ENCODE measurements at places on chromosomes 6 and 20.

DNA sequence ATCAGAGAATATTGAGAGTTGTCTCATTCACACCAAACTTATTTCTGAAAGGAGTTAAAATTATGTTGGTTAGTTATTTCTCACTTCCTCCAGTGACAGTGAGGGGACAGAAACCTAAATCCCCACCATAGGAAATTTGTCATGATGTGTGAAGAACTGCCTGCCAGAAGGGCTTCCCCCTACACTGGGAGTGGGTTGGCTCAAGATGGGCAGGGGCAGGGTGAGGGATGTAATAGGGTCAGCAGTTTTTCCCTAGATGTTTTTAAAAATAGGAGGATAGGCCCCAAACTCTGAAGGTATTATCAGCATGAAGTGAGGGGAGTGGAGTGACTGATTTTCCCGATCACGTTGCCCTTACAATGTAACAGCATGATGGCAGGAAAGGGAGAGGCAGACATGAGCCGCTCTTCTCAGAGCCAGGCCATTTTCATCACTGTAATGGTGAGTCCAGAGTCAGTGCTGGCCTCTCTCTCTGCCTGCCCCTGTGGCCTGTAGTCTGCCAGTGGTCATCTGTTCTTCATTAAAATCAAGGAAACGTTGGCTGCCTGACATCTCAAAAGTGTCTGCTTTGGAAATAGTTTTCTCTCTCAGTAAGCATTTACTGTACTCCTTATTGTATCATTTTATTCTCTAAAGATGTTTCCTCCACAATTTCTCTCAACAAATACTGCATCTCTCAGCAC lies 59.8 kb upstream of the SYNJ2 start:
- H3K27ac ChIP-seq: no peak overlapping the region
- no peaks in the 10 kb centered on the region for H3K4me1 ChIP-seq
- H3K27me3 ChIP-seq: no peaks in the 10 kb centered on the region
- no peak overlapping the region for H3K4me3 ChIP-seq
- no peak for DNase-seq
- H3K36me3 ChIP-seq: peaks cover 94% of the 10 kb centered on the region

DNA sequence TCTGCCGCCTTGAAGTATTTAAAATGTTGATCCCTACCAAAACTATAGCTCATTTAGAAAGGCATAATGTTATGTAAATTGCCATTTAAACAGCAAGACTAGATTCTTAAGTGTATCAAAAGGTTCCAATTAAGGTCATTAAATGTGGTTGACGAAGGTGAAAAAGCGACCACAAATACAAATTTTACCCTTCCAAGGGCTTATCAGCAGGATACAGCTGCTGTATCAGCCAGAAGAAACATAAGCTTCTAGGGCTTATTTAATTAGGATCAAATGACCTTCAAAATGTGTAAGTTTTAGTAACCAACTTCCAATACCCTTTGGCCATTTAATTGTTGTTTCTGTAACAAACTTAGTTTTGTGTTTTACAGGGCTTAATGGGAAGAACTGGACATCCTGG lies 139.9 kb downstream of the COL9A1 start:
- H3K4me1 ChIP-seq: peaks cover 12% of the 10 kb centered on the region
- no peak for DNase-seq
- no peak overlapping the region for H3K27ac ChIP-seq
- H3K36me3 ChIP-seq: no peaks in the 10 kb centered on the region

DNA sequence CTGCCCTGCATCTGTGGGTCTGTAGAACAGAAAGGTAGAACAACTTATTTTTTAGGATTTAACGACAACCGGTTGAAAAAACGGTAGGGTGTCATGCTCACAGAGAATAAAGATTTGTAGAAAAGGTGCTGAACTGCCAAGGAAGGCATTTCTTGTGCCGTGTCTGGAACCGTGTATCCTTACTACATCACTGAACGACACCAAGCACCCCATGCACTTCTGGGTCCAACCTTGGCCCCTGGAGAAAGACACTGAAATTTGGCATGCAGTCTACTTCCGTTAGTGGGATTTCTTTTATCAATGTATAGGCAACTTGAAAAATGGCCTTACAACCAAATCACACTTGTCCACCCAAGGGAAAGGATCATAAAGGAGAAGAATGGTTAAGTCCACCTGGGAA lies 145.5 kb downstream of the ZMYND8 start:
- H3K27ac ChIP-seq: no peak overlapping the region
- peaks cover 13% of the 10 kb centered on the region for H3K36me3 ChIP-seq
- no peaks in the 10 kb centered on the region for H3K27me3 ChIP-seq
- peaks cover 15% of the 10 kb centered on the region for H3K4me1 ChIP-seq
- H3K4me3 ChIP-seq: no peak overlapping the region

DNA sequence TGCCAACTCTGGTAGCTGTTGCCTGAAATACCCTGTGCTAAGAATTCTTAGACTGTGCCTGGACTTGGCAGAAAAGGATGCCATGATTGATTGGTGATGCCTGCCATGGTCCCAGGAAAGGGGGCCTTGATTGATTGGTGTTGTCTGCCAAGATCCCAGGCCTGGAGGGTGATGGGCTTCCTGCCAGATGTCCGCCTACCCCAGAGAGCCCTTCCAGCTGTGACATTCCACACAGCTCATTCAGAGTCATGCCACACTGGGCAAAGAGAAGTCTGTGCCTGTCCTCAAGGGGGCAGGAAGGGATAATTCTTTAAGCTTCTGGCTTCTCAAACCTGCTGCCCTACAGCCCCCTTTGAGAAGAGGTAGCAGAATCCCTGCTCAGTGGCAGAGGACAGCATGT lies 24.6 kb downstream of the RIMS4 start:
- no peak overlapping the region for H3K4me3 ChIP-seq
- H3K36me3 ChIP-seq: no peaks in the 10 kb centered on the region
- H3K27ac ChIP-seq: no peak overlapping the region
- peaks cover 6% of the 10 kb centered on the region for H3K27me3 ChIP-seq
- no peaks in the 10 kb centered on the region for H3K4me1 ChIP-seq

DNA sequence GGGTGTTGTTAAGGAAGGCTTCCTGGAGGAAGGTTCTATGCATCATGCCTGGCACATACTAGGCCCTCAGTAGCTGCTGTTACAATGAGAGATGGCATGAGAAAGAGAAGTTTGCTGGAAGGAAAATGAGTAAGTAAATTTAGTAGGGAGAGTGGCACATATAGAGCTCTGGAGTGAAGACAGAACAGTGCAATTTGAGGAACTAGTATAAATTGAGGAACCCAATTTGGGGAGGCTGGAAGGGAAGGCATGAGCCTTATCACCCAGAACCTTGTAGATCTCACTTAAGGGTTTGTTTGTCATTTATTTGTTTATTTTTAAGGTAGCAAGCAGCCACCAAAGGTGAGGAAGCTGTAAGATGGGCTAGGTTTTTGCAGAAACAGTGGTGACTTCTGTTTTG lies 87.1 kb upstream of the SCGN start:
- H3K27me3 ChIP-seq: no peaks in the 10 kb centered on the region
- H3K36me3 ChIP-seq: no peaks in the 10 kb centered on the region
- H3K4me3 ChIP-seq: no peak overlapping the region
- H3K4me1 ChIP-seq: no peaks in the 10 kb centered on the region

DNA sequence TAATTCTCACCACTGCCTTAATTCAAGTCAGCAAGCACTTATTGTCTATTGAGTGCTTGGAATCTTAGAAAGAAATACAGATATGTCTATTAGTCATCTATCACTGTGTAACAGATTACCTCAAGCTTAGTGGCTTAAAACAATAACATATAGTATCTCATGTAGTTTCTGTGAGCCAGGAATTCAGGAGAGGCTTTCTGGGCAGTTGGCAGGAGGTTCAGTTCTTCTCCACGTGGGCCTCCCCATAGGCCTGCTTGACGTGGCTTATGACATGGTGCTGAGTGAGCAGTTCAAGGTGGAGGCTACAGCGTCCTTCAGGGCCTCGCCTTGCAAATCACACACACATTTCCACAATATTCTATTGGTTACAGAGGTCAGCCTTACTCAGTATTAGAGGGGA lies 69.7 kb downstream of the DTD1 start:
- no peak for DNase-seq
- H3K27ac ChIP-seq: no peak overlapping the region
- no peaks in the 10 kb centered on the region for H3K27me3 ChIP-seq
- no peaks in the 10 kb centered on the region for H3K4me1 ChIP-seq
- no peak overlapping the region for H3K4me3 ChIP-seq

GRCh38 chr6:168349718-168350210 lies 30.2 kb upstream of the DACT2 start:
- DNase-seq: no peak
- H3K27me3 ChIP-seq: peaks cover 24% of the 10 kb centered on the region

DNA sequence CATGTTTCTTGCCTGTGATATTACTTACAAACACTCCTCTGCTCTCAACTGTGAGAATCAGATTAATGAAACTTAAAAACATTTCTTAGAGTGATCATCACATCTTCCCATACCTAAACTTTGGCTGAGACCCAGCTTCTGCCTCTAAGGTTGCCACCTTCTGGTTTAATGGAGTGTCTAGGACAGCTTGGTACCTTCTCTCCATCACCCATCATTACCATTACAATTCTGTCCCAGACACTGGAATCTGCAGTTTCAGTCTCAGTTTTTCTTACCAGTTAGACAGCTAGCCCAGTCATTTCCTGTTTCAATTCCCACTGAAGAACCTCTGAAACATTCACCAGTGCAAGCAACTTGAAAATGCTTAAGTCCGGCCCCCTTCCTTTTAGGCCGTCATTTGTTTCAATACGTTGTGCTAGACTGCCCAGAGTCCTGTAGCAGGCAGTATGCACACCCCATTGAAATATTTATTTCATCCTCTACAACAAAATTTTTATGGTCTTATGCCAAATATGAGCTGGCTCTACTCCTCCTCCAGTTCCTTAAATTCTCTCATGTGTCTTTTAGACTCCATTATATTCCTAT lies 107.0 kb upstream of the FOXO3 start:
- no peaks in the 10 kb centered on the region for H3K36me3 ChIP-seq
- H3K27ac ChIP-seq: peak overlapping the region; percentile 60
- peaks cover 9% of the 10 kb centered on the region for H3K27me3 ChIP-seq

DNA sequence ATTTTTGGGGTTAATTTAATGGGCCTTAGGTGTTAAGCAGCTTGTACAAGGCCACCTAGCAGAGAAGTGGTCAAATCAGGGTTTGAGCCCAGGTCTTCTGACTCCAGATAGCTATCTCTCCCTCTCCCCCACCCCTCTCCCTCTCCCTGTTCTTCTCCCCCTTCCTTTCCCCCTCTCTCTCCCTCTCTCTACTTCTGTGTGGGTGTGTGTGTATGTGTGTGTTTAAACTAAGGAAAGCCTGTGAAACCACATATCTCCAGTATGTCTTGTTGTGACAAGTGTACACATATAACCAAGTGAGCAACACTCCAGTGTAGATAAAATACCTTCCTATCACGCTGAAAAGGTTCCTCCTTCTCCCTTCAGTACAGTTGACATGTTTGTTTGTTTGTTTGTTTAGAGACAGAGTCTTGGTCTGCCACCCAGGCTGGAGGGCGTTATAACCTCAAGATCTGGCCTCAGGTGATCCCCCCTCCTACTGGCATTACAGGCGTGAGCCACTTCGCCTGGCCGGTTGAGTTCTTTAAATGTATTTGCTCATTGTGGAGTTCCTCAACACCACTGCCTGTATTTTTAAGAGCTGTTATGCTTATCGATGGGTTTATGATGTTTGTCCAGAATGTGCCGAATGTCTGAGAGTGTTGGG lies 140.4 kb downstream of the JARID2 start:
- H3K27me3 ChIP-seq: no peaks in the 10 kb centered on the region
- no peak overlapping the region for H3K4me3 ChIP-seq
- no peak for DNase-seq
- no peaks in the 10 kb centered on the region for H3K36me3 ChIP-seq
- H3K27ac ChIP-seq: no peak overlapping the region
- H3K4me1 ChIP-seq: peaks cover 95% of the 10 kb centered on the region

- no peaks in the 10 kb centered on the region for H3K36me3 ChIP-seq
- H3K27ac ChIP-seq: no peak overlapping the region
- H3K4me3 ChIP-seq: no peak overlapping the region
- H3K27me3 ChIP-seq: no peaks in the 10 kb centered on the region
Observed at GRCh38 chr6:53864781-53865180, 70.0 kb downstream of the LRRC1 start.

DNA sequence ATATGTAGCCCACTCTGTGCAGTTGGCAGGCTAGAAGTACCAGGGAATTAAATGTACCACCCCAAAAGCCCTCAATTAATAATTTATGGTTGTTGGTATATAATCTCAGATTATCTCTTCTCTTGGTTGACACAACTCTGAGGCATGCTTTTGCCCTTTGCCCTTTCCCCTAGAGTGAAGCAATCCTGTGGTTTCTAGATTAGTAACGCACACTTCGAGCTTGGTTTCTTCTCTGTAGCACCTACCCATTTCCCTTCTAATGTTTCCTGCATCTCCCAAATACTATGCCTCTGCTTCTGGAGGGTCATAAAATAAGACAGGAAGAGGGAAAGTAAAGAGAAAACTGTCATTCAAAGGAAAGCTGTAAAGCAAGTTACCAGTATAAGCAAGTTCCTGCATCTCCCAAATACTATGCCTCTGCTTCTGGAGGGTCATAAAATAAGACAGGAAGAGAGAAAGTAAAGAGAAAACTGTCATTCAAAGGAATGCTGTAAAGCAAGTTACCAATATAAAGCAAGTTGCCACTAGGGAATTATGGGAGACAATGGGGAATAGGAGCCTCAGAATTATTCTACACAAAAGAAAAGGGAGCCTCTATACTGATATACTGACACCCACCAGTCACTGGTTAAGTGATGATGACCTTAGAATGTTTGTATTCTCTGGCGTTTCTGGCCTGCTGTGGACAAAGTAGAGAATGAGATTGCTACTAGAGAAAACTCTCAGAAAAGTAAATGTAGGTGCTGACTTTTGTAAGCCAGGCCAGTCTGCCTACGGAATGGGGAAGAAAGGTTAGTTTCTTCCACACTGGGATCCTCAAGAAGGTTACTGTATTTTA lies 862.6 kb upstream of the MAN1A1 start:
- no peaks in the 10 kb centered on the region for H3K36me3 ChIP-seq
- H3K4me1 ChIP-seq: peaks cover 21% of the 10 kb centered on the region
- DNase-seq: no peak
- peak overlapping the region; percentile 86 for H3K27ac ChIP-seq

- H3K4me1 ChIP-seq: no peaks in the 10 kb centered on the region
- no peak overlapping the region for H3K27ac ChIP-seq
- peaks cover 37% of the 10 kb centered on the region for H3K27me3 ChIP-seq
- no peaks in the 10 kb centered on the region for H3K36me3 ChIP-seq
Observed at GRCh38 chr6:138291036-138291848, 73.0 kb upstream of the PBOV1 start.

DNA sequence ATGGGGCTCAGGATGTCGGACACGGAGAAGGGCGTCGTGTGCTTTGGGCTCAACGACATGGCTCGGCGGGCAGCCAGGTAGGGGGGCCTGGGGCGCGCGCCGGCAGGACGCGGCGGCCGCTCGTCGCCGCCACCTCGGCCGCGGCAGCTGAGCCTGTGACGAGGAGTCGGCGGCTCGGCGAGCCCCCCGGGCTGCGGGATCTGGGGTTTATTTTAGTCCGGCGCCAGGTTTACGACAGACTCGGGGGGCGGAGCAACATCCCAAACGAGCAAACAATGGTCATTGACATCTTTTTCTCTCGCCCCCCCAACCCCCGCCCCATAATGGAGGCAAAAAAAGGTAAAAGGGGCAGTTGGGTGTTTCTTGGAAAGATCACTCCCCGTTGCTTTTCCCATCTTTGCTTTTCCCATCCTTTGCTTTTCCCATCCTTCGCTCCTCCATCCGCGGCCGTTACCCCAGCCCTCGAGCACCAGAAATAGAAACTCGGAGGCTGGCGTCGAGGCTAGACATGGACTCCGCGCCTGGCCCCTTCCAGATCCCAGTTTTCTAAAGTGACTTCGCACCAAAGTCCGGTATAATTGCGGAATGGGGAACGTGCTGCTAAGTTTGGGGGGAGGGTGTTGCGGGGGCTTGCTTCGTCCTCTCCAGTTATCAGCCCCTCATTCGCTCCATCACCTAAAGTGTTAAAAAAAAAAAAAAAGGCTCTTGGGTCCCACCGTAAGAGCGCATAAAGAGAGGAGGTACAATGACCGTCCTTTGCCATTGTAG lies at the start of gene NKX2-4:
TSS of gene NKX2-4 (minus strand) at position 186 of the 768 bp plus-strand sequence. CDS start at position 59, 127 bp downstream.
- peak; percentile 17 for DNase-seq
- peaks cover 92% of the 10 kb centered on the region for H3K27me3 ChIP-seq
- H3K36me3 ChIP-seq: no peaks in the 10 kb centered on the region
- H3K27ac ChIP-seq: no peak within 1 kb of the TSS
- H3K4me1 ChIP-seq: no peaks in the 10 kb centered on the region

All from nephron progenitor cell (in vitro differentiated cells).